ENCODE measurements at places on chromosomes 2 and 18.

DNA sequence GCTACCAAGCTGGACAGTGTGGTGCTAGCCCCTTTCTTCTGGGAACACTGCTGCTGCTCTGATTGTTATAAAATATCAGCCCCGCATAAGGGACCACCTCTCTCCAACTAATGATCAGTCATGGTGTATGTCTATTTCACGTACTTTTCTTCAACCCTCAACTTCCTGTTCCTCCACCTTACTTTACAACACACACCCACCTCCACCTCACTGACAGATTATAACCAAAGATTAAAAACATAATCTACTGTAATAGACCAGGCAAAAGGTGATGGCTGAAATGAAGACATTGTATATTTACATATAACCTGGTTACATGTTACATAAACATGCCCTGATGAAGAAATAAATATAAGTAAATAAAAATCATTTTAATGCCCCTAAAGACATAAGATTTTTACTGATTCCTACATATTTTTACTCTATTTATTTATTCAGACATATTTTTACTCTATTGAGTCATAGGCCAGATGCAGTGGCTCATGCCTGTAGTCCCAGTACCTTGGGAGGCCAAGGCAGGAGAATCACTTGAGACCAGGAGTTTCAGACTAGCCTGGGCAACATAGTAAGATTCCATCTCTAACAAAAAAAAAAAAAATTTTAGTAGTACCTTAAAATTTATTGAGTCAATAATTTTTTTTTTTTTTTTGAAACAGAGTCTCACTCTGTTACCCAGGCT is 12.8 kb downstream of the STK39 start:
- DNase-seq = no peak

GRCh38 chr2:119234021-119235019 is 10.7 kb downstream of the STEAP3 start:
- DNase-seq = peak; percentile 56

DNA sequence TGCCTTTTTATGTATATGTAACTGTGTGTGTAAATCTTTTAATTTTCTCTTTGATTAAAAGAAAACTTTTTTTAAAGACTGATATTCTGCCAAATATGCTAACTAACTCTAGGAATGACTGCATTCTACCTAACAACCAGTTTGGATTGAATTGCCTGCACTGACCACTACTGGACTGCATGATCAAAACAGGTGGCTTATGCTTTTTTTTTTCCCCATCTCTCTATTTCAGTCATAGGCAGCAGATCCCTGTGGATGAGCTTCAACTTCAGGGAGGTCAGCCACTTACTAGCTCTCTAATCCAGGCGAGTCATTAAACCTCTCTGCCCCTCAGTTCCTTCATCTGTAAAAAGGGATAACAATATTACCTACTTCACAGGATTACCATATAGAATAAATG is 138.6 kb upstream of the SERTAD2 start:
- DNase-seq = no peak

DNA sequence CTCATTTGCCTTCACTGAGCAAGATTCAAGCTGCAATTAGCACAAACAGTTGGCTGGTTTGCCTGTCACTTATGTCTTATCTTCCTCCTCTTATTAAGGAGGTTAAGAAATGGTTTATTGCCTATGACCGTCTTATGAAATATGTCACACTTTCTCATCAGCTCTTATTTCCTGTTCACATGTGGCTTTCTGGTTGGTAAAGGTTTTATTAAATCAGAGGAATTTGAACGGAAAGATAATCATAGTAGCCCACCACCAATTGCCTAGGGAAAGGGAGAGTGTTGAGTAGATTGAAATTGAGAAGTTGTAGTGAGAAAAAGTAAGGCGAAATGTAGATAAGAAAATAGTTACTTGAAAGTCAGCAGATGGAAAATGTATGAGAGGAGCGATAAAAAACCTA is 4.2 kb upstream of the IL1R1 start:
- DNase-seq = no peak

DNA sequence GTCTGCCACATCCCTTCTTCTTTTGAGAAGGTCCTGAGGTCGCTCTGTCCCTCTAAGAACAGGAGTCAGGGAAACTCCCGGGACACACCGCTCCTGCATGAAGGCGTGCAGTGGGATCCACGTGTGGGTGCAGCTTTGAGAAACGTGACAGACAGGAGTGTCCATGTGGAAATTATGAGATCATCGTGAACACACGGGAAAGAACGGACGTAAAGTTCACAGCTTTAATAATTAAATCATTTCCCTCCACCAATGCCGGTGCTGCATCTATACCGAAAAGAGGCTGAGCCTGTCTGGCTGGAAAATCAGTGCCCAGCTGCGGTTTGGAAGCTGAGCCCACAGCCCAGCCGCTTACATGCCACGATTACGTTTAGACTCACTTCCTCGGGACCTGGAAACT is 372.4 kb upstream of the SALL3 start:
- DNase-seq = no peak

- DNase-seq = no peak
These were observed 435.7 kb downstream of the LRRTM4 start for GRCh38 chr2:77086478-77086877.

GRCh38 chr18:50401295-50401694 is 26.4 kb downstream of the SKA1 start:
- no peak for DNase-seq

- no peak for DNase-seq
These were observed 94.6 kb downstream of the GLI2 start for GRCh38 chr2:120830096-120830830.

GRCh38 chr18:57630754-57631595 is 9.3 kb upstream of the NARS1 start:
- peak; percentile 47 for DNase-seq

DNA sequence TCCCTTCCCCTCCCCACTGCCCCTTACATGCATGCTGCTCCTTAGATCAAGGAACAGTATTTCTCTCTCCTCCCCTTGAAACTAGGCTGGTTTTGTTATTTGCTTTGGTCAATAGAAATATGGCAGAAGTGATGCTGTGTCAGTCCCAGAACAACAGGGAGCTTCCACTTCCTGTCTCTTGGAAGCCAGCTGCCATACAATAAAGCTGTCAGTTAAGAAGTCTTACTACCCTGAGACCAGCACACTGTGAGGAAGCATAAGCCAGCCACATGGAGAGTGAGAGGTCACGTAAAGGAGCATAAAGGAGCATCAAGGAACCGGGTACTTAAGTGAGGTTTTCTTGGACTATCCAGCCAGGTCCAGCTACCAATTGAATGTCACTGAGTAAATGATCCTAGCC is 126.6 kb downstream of the NOL4 start:
- DNase-seq = peak; percentile 100
